ENCODE measurements at places on chromosomes 4 and X.

GRCh38 chr4:2731907-2732317 lies 24.2 kb downstream of the TNIP2 start:
- DNase-seq = no peak

DNA sequence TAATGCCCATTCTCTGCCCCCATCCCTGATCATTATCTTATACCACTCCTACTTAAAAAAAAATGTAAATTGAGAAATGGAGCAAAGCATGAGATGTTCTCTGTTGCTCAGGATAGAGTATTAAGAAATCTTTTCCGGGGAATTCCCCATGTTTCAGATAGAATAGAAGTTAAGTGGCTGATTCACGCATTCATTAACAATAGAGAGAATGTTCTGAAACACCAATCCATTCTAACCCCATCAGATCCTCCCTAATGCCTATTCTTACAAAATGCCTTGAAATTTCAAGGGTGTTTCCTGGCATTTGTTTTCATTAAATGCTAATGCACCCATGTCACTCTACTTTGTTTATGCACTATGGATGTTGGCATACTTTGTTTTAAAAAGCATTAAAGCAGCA lies 101.1 kb downstream of the AREG start:
- no peak for DNase-seq

- no peak for DNase-seq
Observed at GRCh38 chr4:186999686-187000085, 276.0 kb upstream of the FAT1 start.

DNA sequence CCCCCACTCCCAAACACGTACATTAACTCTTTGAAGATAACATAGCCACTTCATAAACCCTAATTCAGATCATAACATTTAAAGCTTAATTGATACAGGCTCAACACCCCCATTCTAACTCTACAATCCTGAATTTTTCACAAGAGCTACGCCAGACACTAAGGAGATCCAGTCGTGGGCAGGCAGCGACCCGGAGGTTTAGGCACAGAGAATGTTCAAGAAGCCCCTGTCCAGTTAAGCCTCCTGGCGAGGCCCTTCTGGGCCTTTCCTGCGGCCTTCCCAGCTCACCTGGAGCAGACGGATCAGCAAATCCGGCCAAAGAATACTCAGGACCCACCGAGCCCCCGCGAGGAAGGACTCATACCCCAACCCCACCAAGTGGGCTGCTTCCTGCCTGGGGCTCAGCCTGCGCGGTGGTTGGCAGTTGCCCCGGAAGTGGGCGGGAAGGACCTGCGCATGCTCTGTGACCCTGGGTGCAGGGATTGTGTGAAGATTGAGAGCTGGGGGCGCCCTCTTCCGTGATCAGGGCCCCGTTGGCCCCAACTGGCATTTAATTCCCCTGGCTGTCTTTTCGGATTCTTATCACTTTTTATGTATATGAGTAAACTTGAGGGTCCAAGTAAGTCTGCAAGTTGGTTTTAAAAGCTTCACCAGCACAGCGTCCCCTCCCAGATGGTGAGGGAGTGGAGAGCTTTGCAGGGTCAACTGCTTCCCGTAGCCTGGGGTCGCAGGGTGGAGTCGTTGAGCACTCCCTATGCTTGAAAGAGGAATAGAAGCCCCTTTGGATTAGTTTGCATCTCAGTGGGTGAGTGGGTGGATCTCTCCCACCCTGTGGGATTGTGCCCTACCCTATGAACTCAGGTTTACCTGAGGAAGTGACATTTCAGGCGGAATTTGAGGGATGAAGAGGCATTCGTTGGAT lies at the start of gene TRIM61:
Gene TRIM61 (minus strand): TSS at position 415 of the 922 bp plus-strand sequence. CDS start 7,655 bp downstream, outside the sequence.
- peak; percentile 19 for DNase-seq

All from activated CD8-positive, alpha-beta memory T cell treated with anti-CD3 and anti-CD28 coated beads for 4 hours (primary cell).